Osteocyte (in vitro differentiated cells): ENCODE measurements at places on chromosomes 3 and 15. TPM values are rescaled to one million over a fixed set of nuclear protein-coding genes. Genes with fewer than 3 reads are reported as not detected.

- DNase-seq: no peak
Measured at GRCh38 chr3:98573181-98573728, 20.2 kb downstream of the CPOX start.

- DNase-seq: no peak
Measured at GRCh38 chr3:35737934-35738706, 98.8 kb downstream of the ARPP21 start.

DNA sequence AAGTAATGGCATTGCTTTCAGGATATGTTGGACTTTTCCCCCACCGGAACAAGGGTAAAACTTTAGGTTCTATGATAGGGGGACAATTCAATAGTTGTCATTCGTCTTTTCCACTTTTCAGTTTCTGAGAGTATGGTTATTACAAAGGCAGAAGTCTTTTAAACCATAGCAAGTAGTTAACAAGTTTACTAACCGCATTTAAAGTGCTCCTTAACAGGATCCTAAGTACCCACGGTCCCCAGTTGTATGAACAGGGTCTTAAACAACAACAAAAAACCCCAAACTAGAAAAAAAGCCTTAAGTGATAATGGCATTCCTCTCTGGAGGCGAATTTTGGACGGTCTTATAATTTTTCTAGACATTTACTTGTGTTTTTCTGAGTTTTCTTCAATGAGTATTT lies 831 bp downstream of the IFT57 start:
- no peak for DNase-seq

DNA sequence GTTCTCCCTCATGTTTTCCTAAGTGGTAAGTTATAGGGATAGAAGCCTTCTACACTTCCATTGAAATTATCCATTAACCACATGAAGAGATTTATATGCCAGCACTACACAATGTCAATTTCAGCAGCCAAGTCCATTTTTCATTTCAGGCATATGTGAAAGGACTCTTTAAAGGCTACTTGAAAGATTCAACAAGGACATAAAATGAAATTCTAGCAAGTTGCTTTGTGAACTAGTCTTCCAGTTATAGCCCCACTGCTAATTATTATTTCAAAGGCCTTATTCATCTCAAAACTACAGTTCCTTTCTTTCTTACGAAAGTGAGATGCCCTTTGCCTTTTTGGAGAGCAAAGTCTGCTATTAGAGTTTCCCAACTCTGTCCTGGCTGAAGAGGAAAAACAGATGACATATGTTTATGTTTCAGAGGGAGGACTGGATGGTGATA lies 66.0 kb upstream of the SLC2A2 start:
- DNase-seq: no peak

DNA sequence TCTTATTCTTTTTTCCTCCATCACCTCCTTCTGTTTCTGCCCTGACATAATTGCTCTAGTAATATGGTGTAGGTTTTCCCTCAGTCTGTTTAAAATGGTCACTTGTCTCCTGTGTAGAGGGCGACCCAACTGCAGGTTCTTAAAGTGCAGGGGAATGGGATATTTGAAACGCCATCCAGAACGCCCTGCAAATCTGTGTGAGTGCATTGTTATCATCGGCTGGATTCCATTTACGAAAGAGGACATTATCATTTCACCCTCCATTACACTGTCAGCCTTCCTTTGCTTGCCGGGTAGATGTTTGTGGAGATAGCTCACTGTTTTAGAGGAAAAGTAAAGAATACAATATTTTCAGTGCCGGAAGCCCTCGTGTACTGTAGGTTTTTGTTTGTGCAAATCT lies 354.0 kb downstream of the LRTM1 start:
- DNase-seq: no peak

DNA sequence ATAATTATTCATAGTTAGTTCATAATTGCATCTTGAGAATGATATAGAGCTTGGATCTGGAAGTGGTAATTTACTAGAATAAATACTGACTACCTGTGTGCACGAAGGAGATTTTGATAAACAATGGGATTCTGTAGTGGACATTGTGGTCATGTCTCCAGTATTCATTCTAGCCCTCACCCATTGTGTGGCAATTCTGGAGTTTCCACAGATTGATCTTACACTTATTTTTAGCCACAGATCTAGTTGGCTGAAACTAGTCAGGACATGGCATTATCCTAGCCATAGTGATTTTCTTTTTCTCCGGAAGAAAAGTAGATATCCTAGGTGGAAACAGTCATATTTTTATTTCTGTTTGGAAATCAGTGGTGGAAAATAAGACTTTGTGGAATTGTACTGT lies 833.1 kb downstream of the NAALADL2 start:
- DNase-seq: no peak

DUOXA1 gene
- total RNA-seq: not detected in 2 replicates

GRCh38 chr15:90364251-90364650 lies 12.2 kb downstream of the ZNF774 start:
- DNase-seq: no peak

- no peak for DNase-seq
Measured at GRCh38 chr3:34260271-34261000, 462.0 kb downstream of the PDCD6IP start.

GPR62 gene
- total RNA-seq: not detected in 2 replicates

DNA sequence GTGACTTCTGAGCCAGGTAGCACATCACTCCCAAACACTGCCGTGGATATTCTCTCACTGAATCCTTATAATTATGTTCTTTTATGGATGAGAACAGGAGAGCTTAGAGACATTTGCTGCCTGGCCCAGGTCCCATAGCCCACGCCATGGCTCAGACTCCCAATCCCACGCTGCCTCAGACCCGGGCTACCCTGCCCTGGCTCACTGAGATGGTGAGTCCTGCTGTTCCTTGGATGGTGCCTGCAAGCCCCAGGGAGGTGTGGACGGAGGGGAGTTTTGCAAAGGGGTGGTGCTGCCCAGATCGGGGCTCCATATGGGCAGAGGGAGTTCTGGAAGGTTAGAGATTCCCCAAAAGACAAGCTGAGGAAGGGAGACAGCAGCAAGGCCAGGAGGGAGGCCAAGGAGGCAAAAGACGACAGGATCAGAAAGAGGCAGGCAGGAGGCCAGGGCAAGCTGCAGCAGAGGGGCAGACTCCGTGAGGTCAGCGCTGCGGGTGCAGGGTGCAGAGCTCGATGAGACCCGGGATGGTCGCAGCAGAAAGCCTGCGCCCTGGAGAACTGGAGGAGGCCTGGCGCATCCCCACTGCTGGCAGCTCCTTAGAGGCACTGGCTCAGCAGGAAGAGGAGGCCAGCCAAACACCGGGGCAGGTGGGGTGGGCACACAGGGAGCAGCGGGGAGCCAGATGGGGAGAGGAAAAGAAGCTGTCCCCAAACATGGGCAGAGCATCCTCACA lies 95.7 kb upstream of the ALDH1A3 start:
- DNase-seq: peak; percentile 80

DNA sequence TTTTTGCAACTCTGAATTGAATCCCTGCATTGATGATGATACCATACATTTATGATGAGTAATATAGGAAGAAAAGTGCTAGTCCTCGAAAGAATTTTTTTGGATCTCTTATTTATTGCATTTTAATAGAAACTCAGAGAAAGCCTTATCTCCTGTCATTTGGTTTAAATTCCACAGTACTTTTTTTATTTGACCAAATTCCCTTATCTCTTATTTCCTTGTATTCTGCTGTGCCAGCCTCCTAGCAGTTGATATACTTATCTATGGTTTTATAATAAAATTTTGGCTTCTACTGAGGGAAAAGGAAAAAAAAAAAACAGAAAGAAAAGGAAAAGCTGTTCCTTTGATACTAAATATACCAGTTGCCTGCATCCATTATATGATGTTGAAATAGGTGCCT lies 535.1 kb upstream of the NR2F2 start:
- no peak for DNase-seq

GRCh38 chr3:166205158-166205557 lies 367.9 kb upstream of the BCHE start:
- no peak for DNase-seq

DNA sequence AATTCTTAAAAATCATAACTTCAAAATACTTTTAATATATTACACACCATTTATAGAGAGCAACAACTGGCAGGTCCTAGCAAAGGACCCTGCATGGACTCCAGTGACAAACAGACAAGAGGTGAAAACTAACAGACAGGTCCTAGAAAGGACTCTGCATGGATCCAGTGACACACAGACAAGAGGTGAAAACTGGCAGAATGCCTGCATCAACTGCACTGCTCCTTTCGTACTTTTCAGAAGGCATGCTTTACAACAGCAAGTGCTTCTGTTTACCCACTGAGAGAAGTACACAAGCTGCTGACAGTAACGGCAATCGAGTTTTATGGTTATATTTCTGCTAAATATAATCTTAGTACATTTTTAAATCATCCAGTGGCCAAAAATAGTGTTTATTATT lies 24.3 kb upstream of the GP5 start:
- no peak for DNase-seq

ZNF770 gene
- total RNA-seq: 34.7 and 36.9 TPM in 2 replicates

DNA sequence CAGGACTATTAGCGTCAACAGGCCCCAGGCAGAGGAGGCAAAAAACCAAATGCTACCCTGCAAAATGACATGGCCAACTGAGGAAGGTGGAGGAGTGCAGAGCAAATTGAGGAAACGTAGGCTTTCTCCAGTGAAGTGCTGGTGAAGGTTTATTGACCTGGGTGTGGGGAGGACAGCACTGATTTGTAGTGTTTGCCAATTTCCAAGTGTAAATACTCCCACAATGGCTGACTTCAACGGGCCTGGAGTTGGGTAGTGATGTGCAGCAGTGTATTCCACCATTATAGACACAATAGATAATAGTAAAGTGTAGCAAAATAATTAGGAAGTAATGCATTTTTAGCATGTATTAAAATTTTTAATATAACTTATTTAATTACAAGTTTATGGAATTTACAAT lies 32.2 kb upstream of the TPM1 start:
- DNase-seq: no peak

TEX9 gene
- total RNA-seq: 2.4 and 4.3 TPM in 2 replicates

GRCh38 chr3:25831578-25831977 lies 41.7 kb downstream of the OXSM start:
- DNase-seq: no peak

MUSTN1 gene
- 2.0 and 6.2 TPM in 2 replicates for total RNA-seq

RBPMS2 gene
- total RNA-seq: 3.8 and 4.8 TPM in 2 replicates

GATA2 gene
- 0.67 and 0.91 TPM in 2 replicates for total RNA-seq

CYP8B1 gene
- total RNA-seq: not detected in 2 replicates

SEMA3F gene
- 11.8 and 12.9 TPM in 2 replicates for total RNA-seq

DNA sequence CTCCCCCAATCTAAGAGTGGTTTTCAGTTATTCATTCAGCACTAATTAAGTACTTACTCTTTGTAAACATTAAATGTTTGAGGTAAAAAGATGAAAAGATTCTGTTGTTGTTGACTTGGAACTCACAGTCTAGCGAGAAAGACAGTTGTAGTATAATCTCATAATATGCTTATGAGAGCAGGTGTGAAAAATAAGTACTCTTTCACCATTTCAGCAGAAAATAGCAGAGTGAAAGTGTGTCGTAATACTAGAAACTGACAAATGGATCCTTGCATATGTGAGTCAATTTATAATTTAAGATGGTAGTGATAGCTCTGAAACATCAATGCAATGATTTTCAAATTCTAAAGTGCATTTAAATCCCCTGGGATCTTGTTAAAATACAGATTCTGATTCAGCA lies 618.8 kb upstream of the CCDC54 start:
- DNase-seq: no peak

GRCh38 chr15:74793135-74794028 lies 11.5 kb downstream of the CSK start:
- DNase-seq: no peak

GOLGA6L9 gene
- 2.6 and 2.8 TPM in 2 replicates for total RNA-seq

- DNase-seq: no peak
Measured at GRCh38 chr3:112119962-112120836, 12.8 kb downstream of the GCSAM start.

TAGLN3 gene
- not detected in 2 replicates for total RNA-seq

DNA sequence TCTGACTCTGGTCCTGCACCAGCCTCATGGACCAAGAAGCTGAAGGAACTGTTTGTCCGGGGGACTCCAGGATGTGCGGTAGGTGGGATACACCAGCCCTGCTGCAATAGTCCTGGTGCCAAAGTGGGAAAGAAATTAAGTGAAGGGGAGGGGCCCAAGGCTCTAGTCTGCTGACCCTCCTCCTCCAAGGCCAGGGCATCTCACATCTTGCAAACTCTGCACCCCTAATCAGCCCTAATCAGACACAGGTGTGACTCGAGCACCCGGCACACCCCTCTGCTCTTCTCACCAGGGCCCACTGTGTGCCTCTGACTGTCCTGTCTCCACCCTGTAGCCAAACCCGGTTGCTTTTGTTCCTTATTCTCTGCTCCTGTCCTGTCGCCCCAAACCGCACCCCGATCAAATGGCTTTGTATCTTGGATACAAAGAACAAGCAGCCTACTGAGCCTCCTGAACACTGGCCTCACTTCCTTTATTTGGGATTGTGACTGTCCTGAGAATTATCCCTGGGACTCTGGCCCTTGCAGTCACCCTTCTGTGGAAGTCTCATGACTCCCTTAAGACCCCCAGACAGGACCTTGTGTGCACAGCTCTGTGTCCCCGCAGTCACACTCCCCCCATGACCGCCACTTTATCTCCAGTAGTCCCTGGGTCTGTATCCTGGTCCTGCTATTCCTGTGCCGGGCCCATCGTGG lies 26.7 kb upstream of the SLC41A3 start:
- DNase-seq: peak; percentile 51

DNA sequence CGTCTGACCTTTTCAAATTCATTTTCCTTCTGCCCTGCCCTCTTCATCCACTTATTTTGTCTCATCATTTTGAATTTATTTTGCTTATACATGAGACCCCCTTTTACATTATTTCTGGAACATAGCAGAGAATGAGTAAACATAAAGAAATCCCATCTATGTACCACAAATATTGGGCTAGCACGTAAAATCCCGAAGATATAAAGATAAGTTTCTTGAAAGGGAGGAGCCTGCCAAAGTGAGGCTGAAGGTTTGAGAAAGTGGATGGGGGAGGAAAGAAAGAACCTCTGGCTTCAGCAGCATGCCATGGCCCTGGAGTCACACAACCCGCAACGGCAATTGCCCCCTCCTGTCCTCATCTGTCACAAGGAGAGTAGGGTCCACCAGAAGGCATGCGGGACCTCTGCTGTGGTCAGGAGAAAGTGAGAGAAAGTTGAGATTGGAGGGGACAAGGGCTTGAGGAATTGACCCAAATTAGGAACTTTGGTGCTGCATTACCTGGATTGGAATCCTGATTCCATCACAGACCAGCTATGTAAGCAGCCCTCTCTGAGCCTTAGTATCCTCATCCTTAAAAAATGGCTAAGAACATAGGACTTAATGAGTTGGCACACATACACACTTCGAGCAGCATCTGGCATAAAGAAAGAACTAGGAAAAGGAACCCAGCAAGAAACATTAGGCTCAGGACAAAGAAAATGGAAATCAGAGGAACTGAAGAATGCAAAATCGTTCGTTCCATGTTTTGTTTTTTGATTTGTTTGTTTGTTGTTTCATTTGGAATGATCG lies 53.7 kb upstream of the GYG1 start:
- no peak for DNase-seq
